Ascending aorta (tissue), 2 donors: ENCODE measurements at places on chromosomes 5 and 9. TPM values are rescaled to one million over a fixed set of nuclear protein-coding genes. Genes with fewer than 3 reads are reported as not detected.

The CBY3 gene
- not detected for total RNA-seq

The PCDHGA1 gene
- total RNA-seq = not detected

The PKN3 gene
- 28.8 TPM for total RNA-seq

The IL13 gene
- not detected for total RNA-seq

GRCh38 chr9:95201206-95201605 is 116.3 kb downstream of the FANCC start:
- H3K4me1 ChIP-seq = peaks cover 3% of the 10 kb centered on the region
- H3K27ac ChIP-seq = no peak overlapping the region
- no peak for DNase-seq
- no peaks in the 10 kb centered on the region for H3K27me3 ChIP-seq

DNA sequence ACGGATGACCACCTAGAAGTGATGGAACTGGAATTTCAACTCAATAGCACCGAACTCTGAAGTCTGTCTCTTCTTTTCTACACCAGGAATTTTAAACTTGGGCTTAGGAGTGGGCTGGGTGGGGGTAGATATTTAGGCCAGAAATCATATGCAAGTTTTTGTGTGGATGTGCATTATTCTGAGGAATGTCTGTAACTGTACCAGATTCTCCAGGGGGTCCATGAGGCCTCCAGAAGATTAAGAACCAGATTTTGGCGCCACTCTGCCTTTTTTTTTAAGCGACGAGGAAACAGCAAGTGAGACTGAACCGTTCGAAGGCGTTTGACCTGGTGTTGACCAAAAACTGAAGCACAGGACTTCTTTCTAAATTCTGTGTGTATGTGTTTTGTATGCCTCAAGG is 88.8 kb upstream of the TTC23L start:
- no peaks in the 10 kb centered on the region for H3K36me3 ChIP-seq
- H3K27ac ChIP-seq = peak overlapping the region; percentile 44
- H3K27me3 ChIP-seq = no peaks in the 10 kb centered on the region

DNA sequence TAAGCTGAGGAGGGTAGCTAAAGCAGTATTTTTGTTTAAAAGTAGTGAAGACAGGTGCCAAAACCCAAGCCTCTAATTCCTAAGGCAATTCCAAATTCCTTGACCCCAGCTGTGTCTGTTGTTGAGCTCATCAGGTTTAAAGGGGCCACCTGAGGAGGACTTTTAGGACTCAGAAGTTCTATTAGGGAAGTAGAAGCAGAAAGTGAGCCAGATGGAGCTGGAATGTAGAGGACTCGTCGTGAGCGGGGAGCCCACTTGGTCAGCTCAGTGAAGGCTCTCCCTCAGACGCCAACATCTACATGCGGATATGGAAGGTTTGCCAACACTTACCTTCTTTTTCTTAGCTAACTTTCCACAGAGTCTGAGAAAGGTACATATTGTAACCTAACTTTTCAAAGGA is 102.8 kb downstream of the PLPPR1 start:
- no peaks in the 10 kb centered on the region for H3K27me3 ChIP-seq
- no peaks in the 10 kb centered on the region for H3K4me1 ChIP-seq
- no peak overlapping the region for H3K27ac ChIP-seq
- H3K4me3 ChIP-seq = no peak overlapping the region

DNA sequence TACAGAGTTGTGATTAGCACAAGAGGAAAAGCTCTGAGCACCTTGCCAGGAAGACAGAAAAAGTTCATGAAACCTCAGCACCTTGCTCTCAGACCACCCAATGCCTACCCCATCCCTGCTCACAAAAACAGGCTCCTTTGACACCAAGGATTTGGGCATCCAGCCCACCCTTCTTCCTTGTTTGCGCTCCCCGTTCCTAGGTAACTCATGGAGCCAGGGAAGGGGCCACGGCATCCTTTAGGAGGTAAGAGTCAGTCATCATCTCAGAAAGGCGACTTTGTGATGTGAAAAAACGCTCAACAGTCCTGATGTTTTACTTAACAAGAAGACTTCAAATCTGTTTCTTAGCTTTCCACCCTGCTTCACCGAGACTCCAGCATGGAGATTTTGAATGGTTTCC is 29.5 kb downstream of the SH3PXD2B start:
- H3K4me1 ChIP-seq = peaks cover 18% of the 10 kb centered on the region
- no peaks in the 10 kb centered on the region for H3K27me3 ChIP-seq
- H3K4me3 ChIP-seq = no peak overlapping the region

GRCh38 chr9:37466037-37466709 is 923 bp upstream of the ZBTB5 start:
- peaks cover 4% of the 10 kb centered on the region for H3K4me1 ChIP-seq
- no peaks in the 10 kb centered on the region for H3K36me3 ChIP-seq
- H3K27me3 ChIP-seq = no peaks in the 10 kb centered on the region

GRCh38 chr5:172868924-172869591 is 35.0 kb downstream of the ERGIC1 start:
- peak; percentile 98 for DNase-seq
- peak overlapping the region; percentile 99 for H3K27ac ChIP-seq
- H3K36me3 ChIP-seq = no peaks in the 10 kb centered on the region
- H3K27me3 ChIP-seq = no peaks in the 10 kb centered on the region
- H3K4me3 ChIP-seq = peak overlapping the region; percentile 34

DNA sequence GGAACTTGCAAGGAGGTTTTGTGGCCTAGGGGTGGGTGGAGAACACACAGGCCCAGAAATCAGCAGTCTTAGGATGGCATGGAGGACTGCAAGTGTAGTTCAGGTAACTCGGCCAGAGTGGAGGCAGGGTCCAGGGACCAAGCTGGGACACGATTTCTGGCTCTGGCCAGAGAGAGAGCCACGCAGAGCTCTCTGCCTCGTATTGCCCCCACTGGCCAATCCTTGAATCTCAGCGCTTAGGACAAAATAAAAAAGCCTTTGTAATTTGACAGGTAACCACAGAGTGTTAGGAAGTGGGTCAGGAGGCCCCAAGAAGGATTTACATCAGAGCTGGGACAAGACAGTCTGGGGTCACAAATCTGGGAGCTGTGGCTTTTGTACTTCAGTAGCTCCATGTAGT is 11.7 kb downstream of the MAP3K1 start:
- no peak for DNase-seq
- H3K36me3 ChIP-seq = no peaks in the 10 kb centered on the region
- no peak overlapping the region for H3K4me3 ChIP-seq

DNA sequence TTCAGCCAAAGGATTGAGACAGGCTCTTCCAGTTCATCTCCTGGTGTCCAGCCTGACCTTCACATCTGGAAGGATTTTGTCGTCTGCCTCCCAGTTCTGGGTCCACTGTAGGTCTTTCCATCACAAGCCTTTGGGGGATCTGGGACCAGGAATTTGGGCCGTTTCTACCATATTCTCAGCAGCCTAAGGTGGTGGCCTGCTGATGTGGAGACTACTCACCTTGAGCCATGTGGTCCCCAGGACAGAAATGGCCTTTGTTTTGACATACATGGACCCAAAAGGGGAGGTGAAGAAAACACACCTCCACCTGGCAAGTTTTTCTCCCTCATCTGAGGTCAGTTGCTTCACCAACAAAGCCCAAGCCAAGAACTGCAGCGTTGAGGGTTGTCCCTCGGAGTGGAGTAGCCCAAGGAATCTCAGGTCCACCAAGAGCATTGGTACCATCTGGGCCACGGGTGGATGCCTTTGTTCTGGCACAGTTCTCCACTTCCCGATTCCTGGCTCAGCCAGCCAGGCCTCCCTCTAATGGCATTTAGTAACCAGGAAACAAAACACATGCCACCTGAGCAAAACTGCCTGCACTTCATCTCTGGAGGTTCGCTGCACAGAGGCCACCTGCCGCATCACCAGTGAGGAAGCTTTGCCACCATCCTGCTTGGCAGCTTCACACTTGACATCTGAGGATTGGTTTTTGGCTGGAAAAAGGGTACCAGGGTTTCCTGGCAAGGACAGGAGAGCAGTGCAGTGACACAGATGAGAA is 24.7 kb downstream of the AMBP start:
- no peaks in the 10 kb centered on the region for H3K27me3 ChIP-seq
- DNase-seq = peak; percentile 49
- H3K36me3 ChIP-seq = peaks cover 34% of the 10 kb centered on the region
- no peak overlapping the region for H3K27ac ChIP-seq
- no peak overlapping the region for H3K4me3 ChIP-seq

DNA sequence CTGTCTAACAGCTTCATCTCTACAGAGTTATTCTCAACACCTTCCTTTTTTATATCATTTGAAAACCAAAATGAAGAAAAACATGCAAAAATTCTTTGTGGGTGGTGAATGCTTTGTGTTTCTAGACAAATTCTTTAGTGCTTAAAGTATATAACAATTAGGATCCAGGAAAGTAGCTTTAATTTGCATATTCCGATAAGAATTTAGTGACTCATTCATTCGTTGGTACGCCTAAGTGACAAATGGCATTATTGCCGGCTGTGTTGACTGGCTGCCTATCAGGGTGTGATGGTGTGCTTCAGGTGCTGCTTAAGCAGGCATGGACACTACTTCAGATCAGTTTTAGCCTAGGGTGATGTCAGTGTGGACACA is 35.2 kb downstream of the LMNB1 start:
- no peaks in the 10 kb centered on the region for H3K36me3 ChIP-seq
- no peak overlapping the region for H3K4me3 ChIP-seq
- no peak for DNase-seq
- no peaks in the 10 kb centered on the region for H3K4me1 ChIP-seq
